ENCODE measurements at places on chromosomes 2 and 18. TPM values are rescaled to one million over a fixed set of nuclear protein-coding genes. Genes with fewer than 3 reads are reported as not detected.

The IL36B gene
- not detected for total RNA-seq

The REL gene
- total RNA-seq: 23.4 TPM

The ZNF892 gene
- 4.8 TPM for total RNA-seq

The ITGB6 gene
- not detected for total RNA-seq

The TRABD2A gene
- 0.27 TPM for total RNA-seq

The ALPG gene
- total RNA-seq: under 0.01 TPM

The RNF152 gene
- 0.27 TPM for total RNA-seq

The CFC1 gene
- total RNA-seq: not detected

The COA5 gene
- 14.5 TPM for total RNA-seq

The GAL3ST2 gene
- 3.8 TPM for total RNA-seq

The SNRPD1 gene
- total RNA-seq: 8.6 TPM

The PGAP1 gene
- 3.2 TPM for total RNA-seq

The RAX gene
- total RNA-seq: not detected

The WDCP gene
- 7.8 TPM for total RNA-seq

The MEMO1 gene
- 28.8 TPM for total RNA-seq

The C2orf72 gene
- not detected for total RNA-seq

The TUBA4B gene
- not detected for total RNA-seq

The ARHGAP25 gene
- total RNA-seq: 43.6 TPM

The MAPK4 gene
- total RNA-seq: not detected

The PLGLB1 gene
- 2.4 TPM for total RNA-seq

The NTSR2 gene
- not detected for total RNA-seq

The RNU2-63P gene
- under 0.01 TPM for total RNA-seq

The IL1B gene
- total RNA-seq: 279 TPM

The TMEM182 gene
- total RNA-seq: 4.3 TPM

The UGT1A6 gene
- 0.27 TPM for total RNA-seq

The CPS1 gene
- total RNA-seq: 0.54 TPM

The APLF gene
- 5.4 TPM for total RNA-seq

The TUBA3E gene
- not detected for total RNA-seq

The AGAP1 gene
- 1.1 TPM for total RNA-seq

The FAM237A gene
- not detected for total RNA-seq

The WDFY1 gene
- total RNA-seq: 66.8 TPM

The MOGAT1 gene
- total RNA-seq: not detected

The CFAP221 gene
- not detected for total RNA-seq

The C2orf78 gene
- total RNA-seq: not detected

The KHK gene
- total RNA-seq: 4.0 TPM

The UPP2 gene
- total RNA-seq: not detected

The TGFA gene
- total RNA-seq: 0.27 TPM

The DNAH7 gene
- under 0.01 TPM for total RNA-seq

The EPC2 gene
- 32.9 TPM for total RNA-seq

The PTRHD1 gene
- 57.1 TPM for total RNA-seq

The REG3A gene
- not detected for total RNA-seq

The STK16 gene
- 39.6 TPM for total RNA-seq

The PDE1A gene
- 0.27 TPM for total RNA-seq

The SERPINB3 gene
- total RNA-seq: not detected

The GALM gene
- 6.2 TPM for total RNA-seq

The PSMA8 gene
- under 0.01 TPM for total RNA-seq

The ARHGAP15 gene
- 77.3 TPM for total RNA-seq

The MYOM1 gene
- total RNA-seq: 0.27 TPM

The NT5C1B gene
- not detected for total RNA-seq

The ATP8B1 gene
- total RNA-seq: 0.27 TPM

The C2orf66 gene
- 0.27 TPM for total RNA-seq

The SERPINB7 gene
- total RNA-seq: not detected

The CRYGC gene
- total RNA-seq: not detected

The SCYGR2 gene
- total RNA-seq: not detected

The STPG4 gene
- total RNA-seq: not detected

The CYB5A gene
- total RNA-seq: 24.2 TPM
